ENCODE measurements at places on chromosomes 1 and 21. TPM values are rescaled to one million over a fixed set of nuclear protein-coding genes. Genes with fewer than 3 reads are reported as not detected.

The B3GALT2 gene
- 2.8 TPM for total RNA-seq

The SLFNL1 gene
- not detected for total RNA-seq

The ARHGAP30 gene
- total RNA-seq: 5.4 TPM

DNA sequence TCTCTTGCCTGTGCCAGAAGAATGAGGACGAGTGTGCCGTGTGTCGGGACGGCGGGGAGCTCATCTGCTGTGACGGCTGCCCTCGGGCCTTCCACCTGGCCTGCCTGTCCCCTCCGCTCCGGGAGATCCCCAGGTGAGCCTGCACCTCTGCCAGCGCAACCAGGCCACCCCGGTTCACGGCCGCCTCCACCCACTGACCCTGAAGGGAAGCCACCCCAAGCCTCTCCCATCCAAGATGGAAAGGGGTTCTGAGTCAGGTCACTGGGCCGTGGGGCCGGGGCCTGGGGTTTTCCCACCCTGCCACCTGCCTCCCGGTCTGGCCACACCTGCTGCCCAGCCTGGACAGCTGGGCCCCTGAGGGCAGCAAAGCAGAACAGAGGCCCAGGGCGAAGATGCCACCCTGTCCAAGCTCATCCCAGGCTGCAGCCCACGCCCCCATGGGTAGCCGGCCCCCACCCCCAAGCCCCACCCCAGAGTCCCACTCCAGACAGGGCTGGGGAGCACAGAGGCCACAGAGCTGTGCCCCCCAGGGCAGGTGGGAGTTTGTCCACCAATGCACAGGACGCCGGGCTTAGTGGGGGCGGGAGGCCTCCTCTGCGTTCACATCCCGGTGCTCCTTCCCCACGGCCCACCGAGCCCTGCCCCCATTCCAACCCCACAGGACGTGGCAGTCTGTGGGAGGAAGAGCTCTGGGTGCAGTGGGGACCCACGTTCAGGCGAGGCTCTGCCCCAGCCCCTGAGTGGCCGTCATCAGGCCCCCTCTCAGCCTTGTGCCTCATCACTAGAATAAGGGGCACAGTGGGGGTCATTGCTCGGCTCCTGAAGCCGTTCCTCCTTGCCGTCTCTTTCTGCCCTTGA lies 5.6 kb downstream of the AIRE start:
- no peak for DNase-seq

GRCh38 chr1:9449976-9450696 lies 89.1 kb upstream of the SLC25A33 start:
- no peak for DNase-seq

DNA sequence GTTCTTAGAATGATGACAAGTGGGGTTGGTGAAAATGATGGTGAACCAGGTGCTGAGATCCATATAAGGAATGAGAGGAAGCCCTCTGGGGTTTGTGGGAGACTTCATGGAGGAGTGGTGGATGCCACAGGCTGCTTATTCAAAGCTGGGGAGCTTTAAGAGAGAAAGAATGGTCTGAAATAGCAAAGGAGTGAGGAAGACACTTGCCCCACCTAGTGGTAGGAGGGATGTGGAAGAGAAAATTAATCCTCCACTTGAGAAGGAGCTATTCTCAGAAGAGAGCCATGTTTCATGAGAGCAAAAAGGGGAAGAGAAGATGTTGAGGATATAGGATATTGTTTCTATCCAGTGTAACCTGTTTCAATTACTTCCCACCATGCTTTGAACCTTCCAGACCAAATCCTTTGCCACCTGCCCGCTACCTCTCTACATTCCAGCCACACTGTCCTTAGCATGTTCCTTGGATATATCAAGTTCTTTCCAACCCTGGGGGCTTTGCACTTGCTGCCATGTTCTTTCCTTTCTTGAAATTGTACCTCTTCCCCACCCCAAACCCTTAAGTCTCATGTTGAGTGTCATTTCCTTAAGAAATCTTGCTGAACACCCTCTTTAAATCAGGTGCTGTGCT lies 19.6 kb upstream of the ZNF648 start:
- DNase-seq: no peak

DNA sequence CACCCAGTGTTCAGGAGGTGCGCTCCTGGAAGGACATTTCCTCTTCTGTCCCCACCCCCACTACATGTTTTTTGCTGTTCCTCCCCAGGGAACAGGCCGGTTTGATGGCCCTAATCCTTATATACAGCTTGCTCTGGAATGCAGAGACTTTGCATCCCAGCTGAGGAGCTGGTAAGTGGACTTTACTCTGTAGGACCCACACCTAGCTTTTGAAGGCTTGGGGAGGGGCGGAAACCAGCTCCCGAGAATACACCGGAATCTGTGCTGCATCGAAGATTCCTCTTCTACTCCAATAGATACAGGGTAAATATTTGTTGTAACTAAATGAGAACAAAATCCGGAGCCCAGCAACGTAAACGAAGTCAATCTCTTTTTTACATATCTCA lies 1.2 kb upstream of the CGN start:
- peak; percentile 70 for DNase-seq

GRCh38 chr1:51472359-51472758 lies 46.7 kb downstream of the EPS15 start:
- no peak for DNase-seq

DNA sequence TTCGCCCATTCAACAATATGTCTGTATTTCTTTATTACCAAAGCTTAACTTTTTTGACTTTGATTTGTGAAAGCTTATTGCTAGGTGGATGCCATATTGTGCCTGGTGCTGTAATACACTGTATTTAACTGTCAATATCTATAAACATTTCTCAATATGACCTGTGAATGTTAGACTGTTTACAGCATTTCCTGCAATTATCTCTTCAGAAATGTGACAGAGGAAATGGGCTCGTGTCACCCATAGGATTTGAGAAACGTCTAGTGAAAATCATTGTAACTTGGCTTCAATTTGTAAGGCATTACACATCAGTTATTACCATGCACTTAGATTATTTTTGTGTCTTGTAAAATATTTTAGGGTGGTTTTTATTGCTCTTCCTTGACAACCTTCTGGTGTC lies 237.8 kb upstream of the ADGRL2 start:
- DNase-seq: no peak

DNA sequence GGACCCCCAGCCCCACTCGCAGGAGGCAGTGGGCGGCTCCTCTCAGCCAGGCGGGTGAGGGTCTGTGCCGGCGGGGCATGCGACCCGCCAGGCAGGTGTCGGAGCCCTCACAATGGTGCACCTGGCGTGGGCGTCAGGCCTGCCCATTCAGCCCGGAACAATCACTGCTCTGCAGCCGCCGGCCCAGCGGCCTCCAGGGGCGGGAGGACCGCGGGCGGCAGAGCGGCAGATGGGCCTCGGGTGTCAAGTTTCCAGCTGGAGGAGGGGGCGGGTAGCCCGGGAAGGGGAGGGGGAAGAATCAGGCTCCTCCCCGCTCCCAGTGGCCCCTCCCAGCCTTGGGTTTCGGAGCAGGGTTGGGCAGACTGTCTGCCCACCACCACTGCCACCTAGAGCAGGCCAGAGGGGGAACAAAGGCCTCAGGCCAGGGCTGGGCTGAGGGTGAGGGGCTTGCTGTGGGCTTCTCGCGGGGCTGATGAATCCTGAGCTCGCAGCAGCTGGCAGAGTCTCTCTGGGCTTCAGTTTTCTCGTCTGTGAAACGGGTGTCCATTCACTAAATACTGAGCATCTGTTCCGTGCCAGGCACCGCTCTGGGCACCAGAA lies 39.5 kb upstream of the CASZ1 start:
- no peak for DNase-seq

- no peak for DNase-seq
Observed at GRCh38 chr1:48242141-48242736, 19.7 kb downstream of the SLC5A9 start.

DNA sequence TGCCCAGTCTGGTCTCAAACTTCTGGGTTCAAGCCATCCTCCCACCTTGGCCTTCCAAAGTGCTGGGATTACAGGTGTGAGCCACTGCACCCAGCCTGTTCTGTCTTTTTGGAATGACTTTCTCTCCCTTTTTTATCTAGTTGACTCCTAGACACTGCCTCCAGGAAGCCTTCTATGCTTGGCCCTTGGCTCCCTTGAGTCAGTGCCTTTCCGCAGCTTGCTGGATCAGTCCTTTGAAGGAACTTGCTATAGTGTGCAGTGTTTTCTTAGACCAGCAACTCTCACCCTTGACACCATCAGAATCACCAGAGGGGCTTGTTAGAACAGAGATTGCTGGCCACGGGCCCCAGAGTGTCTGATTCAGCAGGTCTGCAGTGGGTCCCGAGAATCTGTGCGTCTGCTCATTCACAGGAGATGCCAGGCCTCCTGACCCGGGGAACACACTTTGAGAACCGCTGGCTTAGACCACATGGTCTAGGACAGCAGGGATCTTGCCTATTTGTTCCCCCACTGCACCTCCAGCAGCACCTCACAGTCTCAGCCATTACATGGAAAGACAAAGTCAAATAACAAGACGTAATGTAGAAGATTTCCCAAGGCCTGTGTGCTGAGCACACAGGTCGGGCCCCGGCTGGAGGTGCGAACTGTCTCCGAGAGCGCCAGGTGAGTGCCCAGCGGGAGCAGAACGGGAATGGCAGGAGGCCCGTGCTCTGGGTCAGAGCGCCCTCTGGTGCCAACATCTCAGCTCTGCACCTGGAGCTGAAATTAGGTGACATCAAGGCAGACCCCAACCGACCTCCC lies 27.4 kb upstream of the CTPS1 start:
- DNase-seq: peak; percentile 44
